ENCODE measurements at places on chromosomes 13 and 19.

DNA sequence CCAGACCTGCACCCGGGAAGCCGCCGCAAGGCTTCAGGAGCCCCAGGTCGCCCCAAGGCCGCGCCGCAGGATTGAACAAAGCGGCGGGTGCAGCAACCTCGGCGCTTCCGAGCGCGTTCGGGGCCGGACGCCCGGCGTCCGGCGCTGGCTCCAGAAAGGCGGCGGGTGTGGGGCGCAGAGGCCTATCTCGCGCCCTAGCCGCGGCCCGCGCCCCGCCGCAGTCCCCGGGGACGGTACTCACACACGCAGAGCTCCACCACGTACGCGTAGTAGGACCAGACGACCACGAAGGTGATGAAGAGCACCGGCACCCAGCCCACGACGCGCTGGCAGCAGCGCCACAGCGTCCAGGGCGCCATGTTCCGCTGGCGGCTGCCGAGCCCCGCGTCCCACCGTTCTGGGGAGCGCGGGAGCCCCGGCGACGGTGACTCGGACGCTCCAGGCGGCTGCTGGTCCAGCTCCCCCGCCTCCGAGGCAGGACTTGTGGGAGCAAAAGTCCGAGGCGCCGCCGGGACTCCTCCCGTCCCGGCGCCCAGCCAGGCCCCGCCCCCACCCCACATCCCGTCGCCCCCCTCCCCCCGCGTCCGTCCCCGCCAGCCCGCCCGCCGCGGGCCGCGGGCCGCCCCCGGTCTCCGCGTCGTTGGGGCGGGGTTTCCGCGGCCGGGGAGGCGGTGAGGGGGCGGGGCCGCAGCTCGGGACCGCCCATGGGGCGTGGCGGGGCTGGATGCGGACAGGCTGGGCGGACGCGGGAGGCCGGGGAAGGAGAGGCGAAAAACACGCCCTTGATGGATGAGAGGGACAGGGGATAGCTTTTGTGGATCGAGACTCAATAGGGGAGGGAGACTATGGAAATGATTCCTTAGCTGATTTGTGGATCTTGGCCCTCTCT lies at the start of gene ZDHHC20:
ZDHHC20 (minus strand) TSS at position 491 of the 889 bp plus-strand sequence; CDS start at position 359, 132 bp downstream.
- H3K36me3 ChIP-seq: no peaks in the 10 kb centered on the region
- DNase-seq: peak; percentile 94
- peak within 1 kb of the TSS; percentile 88 for H3K4me3 ChIP-seq
- H3K27ac ChIP-seq: peak within 1 kb of the TSS; percentile 95
- H3K27me3 ChIP-seq: no peaks in the 10 kb centered on the region
- no peaks in the 10 kb centered on the region for H3K4me1 ChIP-seq

DNA sequence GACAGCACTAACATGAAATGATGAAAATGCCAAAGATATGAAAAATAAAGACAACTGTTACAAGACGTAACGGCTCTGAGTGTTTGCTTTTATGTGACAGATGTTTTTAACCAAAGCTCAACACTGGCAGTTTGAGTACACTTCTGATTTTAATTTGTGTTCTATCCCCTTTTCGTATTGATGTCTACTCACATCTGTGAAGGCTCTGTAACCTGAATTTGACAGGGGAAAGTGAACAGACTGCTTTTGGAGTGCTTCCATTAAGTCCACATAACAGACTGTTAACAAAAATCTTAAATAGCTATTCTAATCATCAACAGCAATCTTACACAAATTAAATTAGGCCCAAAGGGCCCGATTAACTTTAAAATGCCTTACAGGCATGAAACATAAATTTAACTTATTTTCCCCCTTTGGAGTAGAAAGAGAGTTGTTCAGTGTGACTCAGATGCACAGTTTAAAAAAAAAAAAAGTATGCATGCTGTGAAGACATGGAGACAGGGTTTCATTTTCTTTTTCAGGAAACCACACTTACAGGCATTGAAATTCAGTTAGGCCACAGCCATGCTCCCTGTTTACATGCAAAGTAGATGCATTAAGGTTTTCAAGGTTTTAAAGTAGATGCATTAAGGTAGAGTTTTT lies 16.3 kb upstream of the RNASEH2B start:
- no peak overlapping the region for H3K4me3 ChIP-seq
- H3K36me3 ChIP-seq: no peaks in the 10 kb centered on the region
- H3K4me1 ChIP-seq: no peaks in the 10 kb centered on the region
- no peaks in the 10 kb centered on the region for H3K27me3 ChIP-seq
- no peak overlapping the region for H3K27ac ChIP-seq

GRCh38 chr19:51784922-51785690 lies 9.9 kb upstream of the FPR3 start:
- no peaks in the 10 kb centered on the region for H3K36me3 ChIP-seq
- peak; percentile 32 for DNase-seq
- H3K4me3 ChIP-seq: no peak overlapping the region
- no peak overlapping the region for H3K27ac ChIP-seq

DNA sequence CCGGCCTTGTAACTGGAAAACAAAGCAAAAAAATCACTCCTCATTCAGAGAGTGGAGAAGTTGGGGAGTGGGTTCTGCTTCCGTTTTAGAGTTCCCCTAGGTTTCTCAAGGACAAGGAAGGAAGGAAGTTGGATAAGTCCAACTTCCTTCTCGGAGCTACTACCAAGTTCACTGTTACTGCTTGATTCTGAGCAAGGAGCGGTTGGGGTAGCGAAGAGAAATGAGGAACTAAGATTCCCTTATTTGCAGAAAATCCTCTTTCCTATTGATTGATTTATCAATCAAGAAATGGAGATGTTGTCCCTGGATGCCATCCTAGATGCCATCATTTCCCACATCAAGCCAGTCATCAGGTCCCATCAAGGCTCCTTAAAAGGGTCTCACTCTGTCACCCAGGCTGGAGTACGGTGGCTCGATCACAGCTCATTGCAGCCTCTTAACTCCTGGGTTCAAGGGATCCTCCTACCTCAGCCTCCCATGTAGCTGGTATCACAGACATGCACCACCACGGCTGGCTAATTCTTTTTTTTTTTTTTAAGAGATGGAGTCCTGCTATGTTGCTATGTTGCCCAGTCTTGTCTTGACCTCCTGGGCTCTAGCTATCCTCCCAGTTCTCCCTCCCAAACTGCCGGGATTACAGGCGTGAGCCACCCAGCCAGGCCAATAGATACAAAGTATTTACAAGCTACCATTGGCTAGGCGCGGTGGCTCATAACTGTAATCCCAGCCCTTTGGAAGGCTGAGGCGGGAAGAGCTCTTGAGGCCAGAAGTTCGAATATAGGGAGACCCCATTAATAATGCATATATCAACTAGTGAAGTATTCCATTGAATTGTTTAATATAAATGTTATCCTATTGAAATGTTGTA lies 809 bp upstream of the B9D2 start:
- peak overlapping the region; percentile 80 for H3K4me3 ChIP-seq
- H3K27ac ChIP-seq: peak overlapping the region; percentile 97
- H3K36me3 ChIP-seq: no peaks in the 10 kb centered on the region
- H3K4me1 ChIP-seq: peaks cover 11% of the 10 kb centered on the region

DNA sequence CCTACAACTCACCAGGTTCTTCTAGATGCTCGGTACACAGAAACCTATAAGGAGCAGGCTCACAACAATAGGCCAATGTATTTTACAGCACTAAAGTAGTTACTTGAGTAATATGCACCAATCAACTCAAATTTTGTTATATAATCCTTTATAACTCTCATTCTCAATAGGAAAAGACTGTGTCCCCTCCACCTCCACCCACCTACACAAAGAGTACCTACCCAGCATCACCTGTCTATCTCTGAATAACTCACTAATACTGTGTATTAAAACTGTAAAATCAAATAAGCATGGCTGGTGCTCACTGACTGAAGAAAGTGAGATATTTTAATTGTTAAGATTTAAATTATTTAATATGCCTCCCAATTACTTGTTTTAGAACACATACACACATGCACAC lies 146.3 kb downstream of the ENOX1 start:
- H3K36me3 ChIP-seq: no peaks in the 10 kb centered on the region
- no peak overlapping the region for H3K4me3 ChIP-seq
- H3K4me1 ChIP-seq: no peaks in the 10 kb centered on the region
- H3K27me3 ChIP-seq: no peaks in the 10 kb centered on the region
- H3K27ac ChIP-seq: no peak overlapping the region
- DNase-seq: no peak

DNA sequence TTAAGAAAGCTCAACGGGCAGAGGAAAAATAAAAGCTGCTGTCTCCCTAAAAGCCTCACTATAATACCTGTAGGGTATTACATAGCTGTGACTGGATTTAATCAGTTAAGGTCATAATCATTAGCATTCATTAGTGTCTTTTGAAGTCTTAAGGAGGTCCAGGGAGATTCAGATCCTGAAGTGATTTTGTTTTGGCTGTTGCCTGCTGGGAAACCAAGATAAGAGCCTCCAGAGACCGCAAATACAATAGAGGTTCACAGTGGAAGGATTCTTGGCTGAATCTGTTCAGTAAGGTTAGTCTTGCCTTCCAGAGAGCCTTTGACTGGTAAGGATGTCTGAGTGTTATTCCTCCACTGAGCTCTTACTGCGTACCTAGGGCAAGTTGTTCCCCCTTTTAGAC lies 54.0 kb upstream of the TNFRSF19 start:
- H3K27ac ChIP-seq: no peak overlapping the region
- no peak for DNase-seq
- H3K4me3 ChIP-seq: no peak overlapping the region
- H3K27me3 ChIP-seq: no peaks in the 10 kb centered on the region
- H3K36me3 ChIP-seq: no peaks in the 10 kb centered on the region
- no peaks in the 10 kb centered on the region for H3K4me1 ChIP-seq

DNA sequence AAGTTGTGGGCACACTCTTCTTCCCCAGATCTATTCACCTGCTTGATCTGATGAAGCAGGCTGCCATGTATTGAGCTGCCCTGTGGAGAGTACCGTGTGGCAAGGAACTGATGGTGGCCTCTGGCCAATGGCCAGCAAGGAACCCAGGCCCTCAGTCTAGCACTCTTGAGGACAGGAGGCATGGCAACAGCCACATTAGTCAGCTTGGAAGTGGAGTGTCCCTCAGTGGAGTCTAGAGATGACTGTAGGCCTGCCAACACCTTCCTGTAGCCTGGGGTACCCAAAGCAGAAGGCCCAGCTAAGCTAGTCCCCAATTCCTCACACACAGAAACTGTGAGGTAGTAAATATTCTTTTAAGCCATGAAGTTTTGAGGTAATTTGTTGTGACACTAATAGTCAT lies 412.5 kb downstream of the DACH1 start:
- H3K36me3 ChIP-seq: no peaks in the 10 kb centered on the region
- H3K4me1 ChIP-seq: no peaks in the 10 kb centered on the region
- H3K27ac ChIP-seq: no peak overlapping the region

DNA sequence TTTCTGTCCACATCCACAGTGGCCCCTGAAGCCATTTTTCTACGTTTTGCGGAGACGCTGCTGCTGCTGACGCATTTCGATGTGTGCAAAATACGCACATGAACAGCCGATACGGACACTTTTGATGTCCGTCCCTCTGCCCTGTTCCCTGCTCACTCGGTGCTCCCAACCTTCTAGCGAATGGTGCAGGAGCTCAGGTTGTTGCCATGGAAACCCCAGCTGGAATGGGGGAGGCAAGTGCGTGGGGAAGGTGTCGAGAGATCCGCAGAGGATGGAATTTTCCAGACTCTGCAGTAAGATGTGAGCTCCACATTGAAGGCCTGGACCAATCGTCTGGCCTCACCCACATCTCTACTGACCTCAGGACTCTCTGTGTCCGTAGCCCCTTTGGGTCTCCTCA lies 109.2 kb upstream of the USP29 start:
- H3K4me3 ChIP-seq: no peak overlapping the region
- no peaks in the 10 kb centered on the region for H3K4me1 ChIP-seq
- DNase-seq: no peak
- no peaks in the 10 kb centered on the region for H3K36me3 ChIP-seq

DNA sequence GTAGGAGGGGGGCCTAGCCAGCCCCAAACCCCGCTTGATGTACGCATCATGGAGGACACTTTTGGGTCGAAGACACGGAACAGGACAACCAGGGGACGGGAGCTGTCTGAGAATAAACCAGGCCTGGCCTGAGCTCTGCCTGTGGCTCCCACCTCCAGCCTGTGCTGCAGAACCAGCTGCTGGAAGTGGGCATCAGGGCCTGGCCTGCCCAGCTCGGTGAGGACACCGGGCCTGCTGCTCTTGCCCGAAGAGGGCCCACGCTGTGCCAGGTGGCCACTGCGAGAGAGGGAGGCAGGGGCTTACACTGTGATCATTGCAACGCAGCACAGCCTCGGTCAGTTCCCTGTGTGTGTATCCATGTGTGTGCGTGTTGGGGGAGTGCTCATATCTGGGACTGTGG lies 34.6 kb downstream of the CEBPG start:
- no peak overlapping the region for H3K4me3 ChIP-seq
- H3K36me3 ChIP-seq: peaks cover 19% of the 10 kb centered on the region
- no peak overlapping the region for H3K27ac ChIP-seq
- DNase-seq: no peak

- H3K4me3 ChIP-seq: no peak overlapping the region
- DNase-seq: no peak
- no peak overlapping the region for H3K27ac ChIP-seq
- no peaks in the 10 kb centered on the region for H3K27me3 ChIP-seq
- H3K36me3 ChIP-seq: no peaks in the 10 kb centered on the region
- H3K4me1 ChIP-seq: no peaks in the 10 kb centered on the region
These were observed 26.3 kb upstream of the SLC15A1 start for GRCh38 chr13:98778749-98779148.

All from ascending aorta (tissue), 2 donors.